ENCODE measurements at places on chromosomes 16 and 17. TPM values are rescaled to one million over a fixed set of nuclear protein-coding genes. Genes with fewer than 3 reads are reported as not detected.

DNA sequence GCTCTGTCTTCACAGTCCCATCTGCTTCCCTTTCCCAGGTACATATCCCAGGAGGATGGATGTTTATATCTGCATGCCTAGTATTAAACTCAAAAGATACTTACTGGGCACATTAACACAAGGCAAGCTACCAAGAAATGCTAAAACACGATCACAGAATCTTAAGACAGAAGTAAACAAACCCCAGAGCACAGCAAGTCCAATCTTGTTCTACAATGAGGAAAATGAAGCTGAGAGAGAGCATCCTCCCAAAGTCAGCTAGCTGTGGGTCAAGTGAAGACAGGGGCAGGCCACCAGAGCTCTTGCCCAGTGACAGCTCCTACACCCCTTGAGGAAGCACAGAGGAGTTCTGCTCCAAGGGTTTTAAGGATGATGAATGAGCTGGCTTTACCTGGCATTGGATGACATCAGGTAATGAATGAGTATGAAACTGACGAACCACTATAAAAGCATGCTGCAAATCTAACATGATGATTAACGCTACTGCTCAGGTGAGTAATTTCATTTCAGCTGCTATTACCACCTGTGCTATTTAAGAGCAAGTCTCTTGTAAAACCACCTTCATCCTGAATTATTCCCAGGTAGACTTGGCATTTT is 20.3 kb downstream of the XPO6 start:
- no peak for DNase-seq

Gene RSPRY1
- total RNA-seq, result 27.2 TPM

- DNase-seq, result no peak
These were observed 69.8 kb downstream of the SHISA9 start for GRCh38 chr16:12971241-12971640.

Gene NGFR
- total RNA-seq, result 0.16 TPM

- DNase-seq, result no peak
These were observed 23.9 kb downstream of the AMFR start for GRCh38 chr16:56401482-56401881.

- no peak for DNase-seq
These were observed 223.1 kb downstream of the RBFOX3 start for GRCh38 chr17:79387783-79388182.

DNA sequence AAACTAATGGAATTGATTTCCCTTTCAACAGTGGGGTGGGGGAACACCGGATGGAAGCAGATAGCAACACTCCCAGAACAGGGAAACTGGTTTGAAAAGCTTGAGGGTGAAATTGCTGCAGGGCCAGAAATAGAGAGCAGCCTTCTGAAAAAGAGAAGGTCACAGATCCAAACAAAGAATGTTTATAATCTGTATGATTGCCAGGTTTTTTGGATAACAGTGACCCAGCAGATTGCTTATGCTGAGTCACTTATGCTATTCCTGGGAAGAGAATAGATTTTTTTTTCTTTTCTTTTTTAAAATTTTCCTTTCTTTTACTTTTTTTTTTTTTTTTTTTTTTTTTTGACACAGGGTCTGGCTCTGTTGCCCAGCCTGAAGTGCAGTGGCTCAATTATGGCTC is 641.3 kb downstream of the KCNJ2 start:
- no peak for DNase-seq

Gene KRTAP4-3
- total RNA-seq, result not detected

Gene NPIPA7
- 6.0 TPM for total RNA-seq

- DNase-seq, result no peak
These were observed 24.6 kb upstream of the LRRC75A start for GRCh38 chr17:16516594-16517051.

Gene TMEM186
- 15.1 TPM for total RNA-seq

DNA sequence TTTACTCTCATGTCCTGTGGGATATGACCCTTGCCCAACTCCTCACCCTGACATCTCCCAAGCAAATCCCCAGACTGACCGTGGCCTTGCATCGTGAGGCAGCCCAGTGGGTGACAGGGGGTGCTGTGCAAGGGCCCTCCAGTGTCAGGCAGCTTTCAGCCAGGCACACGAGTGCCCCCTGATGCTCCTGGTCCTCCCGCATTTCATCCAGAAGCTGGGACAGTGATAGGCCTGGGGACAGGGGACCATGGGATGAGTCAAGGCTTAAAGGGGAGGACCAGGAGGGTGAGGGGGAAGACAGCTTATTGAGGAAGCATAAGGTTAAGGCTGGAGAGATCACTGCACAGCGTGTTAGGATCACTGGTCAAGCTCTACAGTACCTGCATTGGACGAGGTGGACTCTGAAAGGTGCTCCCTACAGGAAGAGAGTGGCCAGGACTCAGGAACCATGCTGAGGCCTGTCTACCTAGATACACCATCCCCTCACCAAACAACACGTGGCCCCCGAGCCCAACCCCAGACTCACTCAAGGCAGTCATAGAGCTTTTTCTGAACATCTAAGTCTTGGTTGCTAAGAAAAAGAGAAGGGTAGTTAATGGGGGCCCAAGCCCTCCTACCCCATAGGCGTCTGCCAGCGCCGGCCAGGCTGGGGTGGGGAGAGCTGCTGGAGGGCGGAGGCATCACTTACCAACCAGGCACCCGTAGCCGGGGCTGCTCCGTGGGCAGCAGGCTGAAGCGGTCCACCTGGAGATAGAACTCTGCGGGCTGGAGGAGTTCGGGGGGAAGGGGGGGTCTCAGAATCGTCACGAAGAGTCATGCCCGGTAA is 998 bp downstream of the ACD start:
- DNase-seq, result no peak

DNA sequence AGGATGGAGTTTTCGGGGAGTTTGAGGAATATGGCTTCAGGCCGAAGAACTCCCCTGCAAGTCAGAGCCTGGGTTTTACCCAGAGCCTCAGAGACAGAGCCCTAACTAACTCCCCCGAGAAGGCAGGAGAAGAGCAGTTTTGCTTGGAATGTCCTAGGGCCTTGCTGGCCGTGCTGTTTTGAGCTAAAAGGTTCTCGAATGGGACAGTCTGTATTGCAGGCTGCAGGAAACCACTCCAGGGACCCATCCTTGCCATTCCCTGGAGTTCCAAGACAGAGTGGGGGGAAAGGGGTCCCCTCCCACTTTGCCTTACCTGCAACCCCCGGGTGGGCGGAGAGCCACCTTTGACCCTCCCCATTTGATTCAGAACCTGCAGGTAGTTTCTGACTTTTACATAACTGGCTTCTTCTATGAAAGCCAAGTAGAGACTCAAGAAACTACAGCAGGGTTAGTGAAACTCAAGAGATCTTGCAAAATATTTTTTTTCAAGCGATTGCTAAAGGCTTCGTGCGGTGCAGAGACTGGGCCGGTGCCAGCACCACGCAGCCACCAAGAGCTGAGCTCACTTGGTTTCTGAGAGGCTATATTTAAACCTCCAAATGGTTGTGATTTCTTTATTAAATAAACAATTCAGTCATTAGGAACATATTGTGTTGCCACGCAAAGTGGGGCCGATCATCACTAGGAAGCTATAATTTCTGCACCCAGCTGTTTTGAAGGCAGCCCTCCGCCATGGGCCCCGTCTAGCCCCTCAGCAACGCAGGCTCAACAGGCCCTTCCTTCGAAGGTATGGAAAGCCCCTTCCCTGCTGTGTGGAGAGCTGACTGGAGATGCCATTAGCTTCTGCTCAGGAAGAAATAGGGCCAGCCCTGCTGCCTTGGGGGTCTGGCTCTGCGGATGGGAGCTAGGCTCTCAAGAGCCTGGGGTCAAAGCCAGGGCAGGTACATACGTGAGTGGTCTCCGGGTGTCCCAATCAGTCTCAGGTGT is 223.0 kb downstream of the NTN1 start:
- DNase-seq, result no peak

Gene CD300H
- total RNA-seq, result not detected

Gene GRIN2C
- not detected for total RNA-seq

Gene CD300C
- not detected for total RNA-seq

DNA sequence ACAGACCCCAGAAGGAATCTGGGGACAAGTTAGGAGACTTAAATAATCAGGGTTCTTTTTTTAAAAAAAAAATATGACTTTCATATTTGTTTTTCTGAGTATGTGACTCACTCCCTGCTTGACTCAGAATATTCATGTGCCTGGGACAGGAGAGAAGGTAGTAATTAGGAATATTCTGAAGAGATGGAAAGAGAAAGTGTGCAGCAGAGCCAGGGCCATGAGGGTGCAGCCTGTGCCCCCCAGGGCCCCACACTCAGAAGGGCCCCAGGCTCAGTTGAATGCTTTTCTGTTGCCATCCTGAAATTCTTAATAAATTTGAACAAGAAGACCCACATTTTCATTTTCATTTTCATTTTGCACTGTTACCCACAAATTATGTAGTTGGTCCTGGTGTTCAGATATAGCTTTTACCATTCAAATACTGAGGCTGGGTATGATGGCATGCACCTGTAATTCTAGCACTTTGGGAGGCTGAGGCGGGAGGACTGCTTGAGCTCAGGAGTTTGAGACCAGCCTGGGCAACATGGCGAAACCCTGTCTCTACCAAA is 11.5 kb upstream of the LONP2 start:
- DNase-seq, result peak; percentile 21

Gene TBC1D3K
- total RNA-seq, result not detected

GRCh38 chr16:70737377-70738082 is 51.7 kb upstream of the MTSS2 start:
- peak; percentile 89 for DNase-seq

DNA sequence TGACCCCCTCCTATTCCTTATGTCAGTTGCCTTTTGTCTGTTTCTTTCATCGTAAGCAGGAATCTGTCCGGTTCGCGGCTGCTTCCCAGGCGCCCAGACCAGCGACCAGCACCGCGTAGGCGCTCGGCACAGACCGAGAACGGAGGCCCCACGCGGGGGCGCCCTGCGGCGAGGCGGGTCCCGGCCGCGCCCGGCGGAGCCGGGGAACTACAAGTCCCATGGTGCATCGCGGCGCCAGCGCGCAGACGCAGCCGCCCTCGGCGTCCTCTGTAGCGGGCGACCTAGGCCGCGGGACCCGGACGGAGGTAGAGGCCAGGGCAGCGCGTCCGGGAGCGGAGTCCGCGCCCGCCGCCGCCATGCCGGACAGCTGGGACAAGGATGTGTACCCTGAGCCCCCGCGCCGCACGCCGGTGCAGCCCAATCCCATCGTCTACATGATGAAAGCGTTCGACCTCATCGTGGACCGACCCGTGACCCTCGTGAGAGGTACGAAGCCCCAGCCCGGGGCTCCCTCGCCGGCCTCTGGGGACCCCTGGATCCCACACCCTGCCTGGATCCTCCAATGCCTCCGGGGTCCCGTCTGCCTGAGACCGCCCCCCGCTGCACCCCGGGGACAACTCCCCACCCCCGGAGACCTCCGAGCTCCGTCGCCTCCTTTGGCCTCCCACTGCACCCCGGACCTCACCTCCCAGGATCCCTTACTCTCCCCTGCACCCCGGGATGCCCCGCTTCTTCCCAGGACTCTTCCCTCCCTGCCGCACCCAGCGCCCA is at the start of gene NDUFB10:
TSS of gene NDUFB10 (plus strand) at position 270 of the 771 bp plus-strand sequence. CDS start at position 357, 87 bp downstream.
- DNase-seq, result peak; percentile 94

DNA sequence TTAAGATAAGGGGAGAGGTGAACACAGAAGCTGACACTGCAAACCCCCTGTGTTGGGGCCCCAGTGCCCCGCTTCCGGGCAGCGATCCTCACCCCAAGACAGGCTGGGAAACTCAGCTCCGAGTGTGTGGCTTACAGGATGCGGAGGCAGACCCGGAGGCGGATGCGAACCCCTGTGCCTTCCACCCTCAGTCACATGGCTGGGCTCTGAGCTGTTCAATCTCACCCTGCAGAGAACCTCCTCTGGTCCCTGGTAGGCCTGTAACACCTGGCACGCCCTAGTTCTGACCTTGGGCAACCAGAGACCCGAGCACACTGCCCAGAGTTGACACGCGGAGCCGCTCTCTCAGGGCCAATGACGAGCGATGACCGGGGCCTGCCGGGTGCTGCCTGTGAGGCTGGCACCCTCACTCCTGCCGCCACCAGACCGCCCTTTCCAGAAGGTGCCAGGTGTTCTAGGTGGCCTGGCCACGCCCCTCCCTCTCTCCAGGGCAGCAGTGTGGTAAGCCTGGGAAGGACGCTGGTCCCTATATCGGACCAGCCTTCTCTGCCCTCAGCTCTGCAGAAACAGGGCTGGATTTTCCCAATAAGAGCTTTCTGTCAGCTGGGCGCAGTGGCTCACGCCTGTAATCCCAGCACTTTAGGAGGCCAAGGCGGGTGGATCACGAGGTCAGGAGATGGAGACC is 23.3 kb downstream of the MEAK7 start:
- no peak for DNase-seq

DNA sequence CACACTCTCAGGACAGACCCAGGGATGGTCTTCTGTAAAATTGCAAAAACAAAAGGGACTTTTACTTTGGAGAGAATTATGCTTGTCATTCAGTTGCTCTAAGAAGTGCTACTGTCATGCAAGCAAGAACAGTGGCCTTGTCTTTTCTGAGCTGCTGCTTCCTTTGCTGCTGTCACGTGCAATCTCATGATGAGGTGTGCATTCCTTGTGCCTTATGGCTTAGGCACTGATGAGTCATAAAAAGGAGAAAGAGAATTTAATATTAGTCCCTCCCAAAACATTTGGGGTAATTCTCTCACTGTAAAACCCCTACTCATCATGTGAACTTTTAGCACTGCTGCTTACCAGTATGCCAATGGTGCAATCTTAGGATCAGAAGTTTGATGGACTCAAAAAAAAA is 2051.3 kb downstream of the TP53TG3F start:
- DNase-seq, result no peak

GRCh38 chr16:57925310-57925709 is 45.6 kb downstream of the CNGB1 start:
- DNase-seq, result no peak

Gene HS3ST3A1
- 0.12 TPM for total RNA-seq

GRCh38 chr17:19249681-19250080 is 12.5 kb downstream of the EPN2 start:
- no peak for DNase-seq

DNA sequence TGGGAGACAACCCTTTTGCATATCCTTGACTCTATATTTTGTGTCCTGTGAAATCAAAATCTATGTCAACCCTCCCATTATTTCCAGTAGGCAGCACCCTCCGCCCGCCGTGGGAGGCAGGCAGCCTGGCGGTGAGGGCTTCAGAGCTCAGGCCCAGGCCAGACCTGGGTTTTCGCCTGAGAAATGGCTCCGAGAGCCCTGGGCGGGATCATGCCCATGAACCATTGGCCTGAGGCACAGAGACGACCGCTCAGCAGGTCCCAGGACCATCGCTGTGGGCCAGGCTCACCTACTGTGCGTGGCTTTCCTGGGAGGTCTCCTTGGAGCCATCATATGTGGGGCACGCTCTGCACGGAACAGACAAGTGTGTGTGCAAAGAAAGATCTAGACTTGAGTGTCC is 6.3 kb upstream of the SLC38A8 start:
- DNase-seq, result no peak

- DNase-seq, result no peak
These were observed 89.2 kb downstream of the ABR start for GRCh38 chr17:1090465-1091189.

GRCh38 chr16:76784530-76784929 is 406.5 kb upstream of the MON1B start:
- no peak for DNase-seq

GRCh38 chr17:2854143-2855055 is 58.2 kb downstream of the RAP1GAP2 start:
- DNase-seq, result peak; percentile 23

- DNase-seq, result no peak
These were observed 3.9 kb downstream of the CD79B start for GRCh38 chr17:63928172-63928666.

Data from activated naive CD8-positive, alpha-beta T cell treated with anti-CD3 and anti-CD28 coated beads for 36 hours (primary cell).